SK-N-SH (cell line): ENCODE measurements at places on chromosomes 16 and 17. TPM values are rescaled to one million over a fixed set of nuclear protein-coding genes. Genes with fewer than 3 reads are reported as not detected.

GRCh38 chr16:53370827-53371226 is 63.4 kb upstream of the RBL2 start:
- DNase-seq: no peak

- no peak for DNase-seq
Observed at GRCh38 chr16:52812678-52813556, 239.8 kb downstream of the CHD9NB start.

- DNase-seq: no peak
Observed at GRCh38 chr16:86554599-86554916, 477 bp downstream of the MTHFSD start.

GRCh38 chr17:77476931-77477805 is 336.4 kb downstream of the SEC14L1 start:
- DNase-seq: peak; percentile 91

The FBXO47 gene
- polyA plus RNA-seq: not detected in 2 replicates

The SLC25A10 gene
- polyA plus RNA-seq: 29.9 and 34.7 TPM in 2 replicates

The KDM6B gene
- polyA plus RNA-seq: 1.4 and 2.6 TPM in 2 replicates
